Activated CD4-positive, alpha-beta T cell treated with anti-CD3 and anti-CD28 coated beads, Interleukin-2, amount 50 U/mL, for 1 hour (primary cell): ENCODE measurements at places on chromosomes 7 and 10.

GRCh38 chr10:13000431-13000830, 1.1 kb downstream of the CCDC3 start:
- DNase-seq = no peak

- no peak for DNase-seq
These were observed 67.7 kb downstream of the HK1 start for GRCh38 chr10:69345890-69346474.

GRCh38 chr7:52897713-52898112, 137.7 kb upstream of the POM121L12 start:
- no peak for DNase-seq

GRCh38 chr7:70040970-70041766, 442.9 kb downstream of the AUTS2 start:
- DNase-seq = no peak

- peak; percentile 85 for DNase-seq
These were observed at the start of gene SLC37A3 for GRCh38 chr7:140397784-140398750. Gene SLC37A3 (minus strand): TSS chr7:140398530. CDS start chr7:140382526, 16,004 bp downstream.

GRCh38 chr10:17060289-17060688, 69.3 kb downstream of the CUBN start:
- DNase-seq = no peak

GRCh38 chr7:12089951-12090756, 120.9 kb upstream of the TMEM106B start:
- DNase-seq = no peak

DNA sequence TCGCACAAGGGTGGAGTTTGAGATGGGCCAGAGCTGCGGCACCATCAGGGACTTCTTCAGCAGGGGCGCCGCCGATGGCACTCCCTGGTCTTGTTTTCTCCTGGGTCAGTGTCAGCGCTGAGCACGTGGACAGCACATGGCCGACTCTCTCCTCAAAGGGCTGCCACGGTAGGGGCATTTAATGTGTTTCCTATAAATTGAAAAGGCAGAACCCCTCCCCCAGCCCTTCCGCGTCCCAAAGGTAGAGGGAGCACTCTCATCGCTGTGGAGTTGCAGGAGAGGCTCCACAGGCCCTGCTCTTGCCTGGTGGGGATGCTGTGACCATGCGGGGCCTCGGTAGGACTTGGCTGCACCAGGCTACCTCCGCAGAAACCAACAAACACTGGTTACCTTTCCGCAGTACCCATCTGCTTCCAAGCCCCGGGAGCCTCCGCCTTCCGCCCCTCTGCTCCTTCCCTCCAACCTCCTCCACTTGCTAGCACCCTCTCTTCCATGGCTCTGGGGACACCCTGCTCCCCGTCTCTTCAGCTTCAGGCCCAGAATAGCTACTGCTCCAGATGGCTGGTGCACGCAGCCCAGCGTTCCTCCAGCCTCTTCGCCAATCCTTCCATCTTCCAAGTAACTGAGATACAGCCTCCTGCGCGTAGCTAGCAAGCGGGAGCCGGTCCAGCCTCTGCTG, 166.3 kb upstream of the ADCY1 start:
- no peak for DNase-seq

GRCh38 chr10:91146146-91146545, 74.3 kb upstream of the PCGF5 start:
- no peak for DNase-seq

DNA sequence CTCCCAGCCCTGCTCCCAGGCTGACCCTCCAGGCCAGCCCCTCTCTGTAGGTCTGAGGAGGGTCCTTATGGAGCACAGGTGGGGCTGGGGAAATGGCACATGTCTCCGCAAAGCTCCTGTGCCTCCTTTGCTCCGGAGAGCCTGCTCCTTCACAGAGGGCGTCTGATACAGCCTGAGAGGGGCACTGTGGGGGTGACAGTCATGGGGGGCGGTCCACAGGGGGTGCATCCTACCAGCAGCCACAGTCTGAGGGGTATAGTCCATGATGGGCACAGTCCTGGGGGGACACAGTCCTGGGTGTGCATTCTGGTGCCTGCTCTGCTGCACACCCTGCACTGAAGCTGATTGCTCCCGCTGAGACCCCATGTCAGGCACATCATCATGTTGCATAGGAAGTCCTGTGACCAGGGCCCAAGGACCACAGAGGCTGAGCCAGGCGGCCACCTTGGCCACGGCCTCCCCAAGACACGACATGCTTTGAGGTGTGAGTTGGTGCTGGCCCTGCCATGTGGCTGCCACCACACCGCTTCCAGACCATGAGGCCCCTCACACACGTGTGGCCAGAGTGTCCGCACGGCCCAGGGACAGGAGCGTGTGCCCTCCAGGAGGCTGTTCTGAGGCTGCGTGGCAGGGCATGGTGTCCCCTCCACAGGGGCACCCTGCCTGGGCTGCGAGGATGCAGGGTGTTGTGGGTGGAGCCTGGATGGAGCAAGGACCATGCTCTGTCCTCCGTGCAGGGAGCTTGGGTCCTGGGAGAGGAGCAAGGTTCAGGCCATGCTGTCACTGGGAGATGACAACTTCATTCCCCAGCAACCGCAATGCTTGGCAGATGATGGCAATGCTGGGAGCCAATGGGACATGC, 59.2 kb downstream of the PWWP2B start:
- DNase-seq = no peak

GRCh38 chr10:60282771-60283353, 106.8 kb downstream of the ANK3 start:
- no peak for DNase-seq
